ENCODE measurements at places on chromosomes 5 and 9. TPM values are rescaled to one million over a fixed set of nuclear protein-coding genes. Genes with fewer than 3 reads are reported as not detected.
A peak's percentile ranks its signal among the peaks of the same experiment; 100 is the strongest.

GRCh38 chr5:34598177-34598794, 57.8 kb upstream of the RAI14 start:
- no peak overlapping the region for H3K4me3 ChIP-seq
- H3K27me3 ChIP-seq = peaks cover 3% of the 10 kb centered on the region
- no peaks in the 10 kb centered on the region for H3K4me1 ChIP-seq
- H3K27ac ChIP-seq = no peak overlapping the region
- no peaks in the 10 kb centered on the region for H3K36me3 ChIP-seq

GRCh38 chr5:108638021-108638420, 109.7 kb upstream of the FER start:
- H3K4me1 ChIP-seq = peaks cover 8% of the 10 kb centered on the region
- no peak overlapping the region for H3K4me3 ChIP-seq
- H3K36me3 ChIP-seq = no peaks in the 10 kb centered on the region
- no peak overlapping the region for H3K27ac ChIP-seq
- H3K27me3 ChIP-seq = peaks cover 16% of the 10 kb centered on the region
- no peak for DNase-seq

DNA sequence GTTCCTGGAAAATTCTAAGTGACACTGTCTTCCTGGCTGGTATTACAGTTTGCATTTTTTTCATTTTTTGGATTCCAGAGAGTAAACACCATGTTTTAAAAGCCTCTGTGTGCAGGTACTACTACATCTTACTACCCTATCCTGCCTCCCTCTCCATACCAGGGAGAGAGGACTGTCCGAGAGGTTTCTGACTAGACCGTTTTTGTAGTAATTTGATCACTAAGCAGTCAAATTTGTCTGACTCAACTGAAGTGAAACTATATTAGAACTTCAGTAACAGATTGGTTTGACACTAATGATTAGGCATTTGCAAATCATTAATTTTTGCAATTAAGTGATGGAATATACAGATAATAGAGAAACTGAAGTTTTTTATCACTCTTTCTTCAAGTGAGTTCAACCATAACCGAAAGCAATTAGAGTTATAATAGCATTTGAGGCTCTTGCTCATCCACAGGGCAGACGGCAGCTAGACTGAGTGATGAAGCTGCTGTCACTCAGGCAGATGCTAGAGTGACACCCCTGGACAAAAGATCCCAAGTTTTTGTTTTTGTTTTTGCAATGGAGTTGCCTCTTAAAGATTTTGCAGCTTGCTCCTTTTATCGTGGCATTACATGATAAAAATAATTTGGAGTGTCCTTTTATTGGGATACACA, 44.3 kb downstream of the SMARCA2 start:
- H3K27me3 ChIP-seq = no peaks in the 10 kb centered on the region
- H3K4me3 ChIP-seq = no peak overlapping the region
- H3K36me3 ChIP-seq = peaks cover 23% of the 10 kb centered on the region
- DNase-seq = no peak

DNA sequence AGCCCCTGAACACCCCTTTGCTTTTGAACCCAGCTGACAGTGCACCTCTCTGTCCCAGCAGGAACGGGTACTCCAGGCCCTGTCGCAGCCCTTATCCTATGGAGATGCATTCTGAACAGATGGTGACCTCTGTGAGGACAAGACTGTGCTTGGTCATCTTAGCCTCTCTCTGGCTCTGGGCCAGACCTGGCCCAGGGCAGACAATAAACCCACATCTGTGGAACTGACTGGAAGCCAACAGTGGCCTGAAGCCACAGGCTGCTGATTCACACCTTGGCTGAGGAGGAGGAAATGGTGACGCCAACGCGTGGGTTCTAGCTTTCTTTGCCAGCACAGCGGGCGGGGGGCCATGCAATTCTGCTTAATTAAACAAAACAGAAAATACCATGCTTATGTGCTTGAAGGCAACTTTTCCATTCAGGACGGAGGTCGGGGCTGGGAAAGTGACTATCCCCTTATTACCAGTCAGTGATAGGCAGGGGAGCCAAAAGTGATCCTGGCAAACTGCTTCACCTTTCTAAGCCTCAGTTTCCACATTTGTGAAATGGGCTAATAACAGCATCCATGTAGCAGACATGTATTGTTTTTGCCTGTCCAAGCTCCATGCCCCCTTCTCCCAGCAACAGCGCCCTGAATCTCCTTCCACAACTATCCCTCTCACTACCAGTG, 10.8 kb downstream of the SH3PXD2B start:
- no peaks in the 10 kb centered on the region for H3K36me3 ChIP-seq
- DNase-seq = peak; percentile 69
- peak overlapping the region; percentile 61 for H3K27ac ChIP-seq
- peaks cover 34% of the 10 kb centered on the region for H3K27me3 ChIP-seq

DNA sequence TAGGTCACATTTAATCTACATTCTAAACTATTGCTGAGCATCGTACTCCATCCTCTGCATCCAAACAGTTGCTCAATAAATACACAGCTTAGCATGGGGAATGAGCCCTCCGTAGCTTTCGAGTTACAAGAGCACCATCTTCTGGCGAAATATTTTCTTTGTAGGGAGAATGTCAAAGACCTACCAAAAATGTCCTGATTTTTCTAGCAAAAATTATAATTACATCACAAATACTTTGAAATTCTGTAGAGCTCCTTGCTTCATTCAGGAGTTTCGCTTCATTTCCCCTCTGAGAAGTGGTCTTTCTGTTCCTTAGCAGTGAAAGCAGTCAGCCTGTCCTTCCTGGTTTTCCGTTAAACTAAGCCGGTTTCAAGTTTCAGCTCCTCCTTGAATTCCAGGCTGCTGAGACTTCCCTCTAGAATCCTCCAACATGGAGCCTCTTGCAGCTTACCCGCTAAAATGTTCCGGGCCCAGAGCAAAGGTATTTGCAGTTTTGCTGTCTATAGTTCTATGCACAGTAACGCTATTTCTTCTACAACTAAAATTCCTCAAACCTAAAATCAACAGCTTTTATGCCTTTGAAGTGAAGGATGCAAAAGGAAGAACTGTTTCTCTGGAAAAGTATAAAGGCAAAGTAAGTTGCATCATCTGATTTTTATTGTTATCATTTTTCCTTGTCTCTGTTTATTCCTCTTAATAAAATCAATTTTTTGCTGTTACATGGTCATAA, at the start of gene GPX8:
TSS of gene GPX8 (plus strand) at position 409 of the 730 bp plus-strand sequence. CDS start at position 431, 22 bp downstream.
- H3K4me1 ChIP-seq = peaks cover 5% of the 10 kb centered on the region
- H3K36me3 ChIP-seq = no peaks in the 10 kb centered on the region
- no peak within 1 kb of the TSS for H3K27ac ChIP-seq
- H3K27me3 ChIP-seq = peaks cover 33% of the 10 kb centered on the region

DNA sequence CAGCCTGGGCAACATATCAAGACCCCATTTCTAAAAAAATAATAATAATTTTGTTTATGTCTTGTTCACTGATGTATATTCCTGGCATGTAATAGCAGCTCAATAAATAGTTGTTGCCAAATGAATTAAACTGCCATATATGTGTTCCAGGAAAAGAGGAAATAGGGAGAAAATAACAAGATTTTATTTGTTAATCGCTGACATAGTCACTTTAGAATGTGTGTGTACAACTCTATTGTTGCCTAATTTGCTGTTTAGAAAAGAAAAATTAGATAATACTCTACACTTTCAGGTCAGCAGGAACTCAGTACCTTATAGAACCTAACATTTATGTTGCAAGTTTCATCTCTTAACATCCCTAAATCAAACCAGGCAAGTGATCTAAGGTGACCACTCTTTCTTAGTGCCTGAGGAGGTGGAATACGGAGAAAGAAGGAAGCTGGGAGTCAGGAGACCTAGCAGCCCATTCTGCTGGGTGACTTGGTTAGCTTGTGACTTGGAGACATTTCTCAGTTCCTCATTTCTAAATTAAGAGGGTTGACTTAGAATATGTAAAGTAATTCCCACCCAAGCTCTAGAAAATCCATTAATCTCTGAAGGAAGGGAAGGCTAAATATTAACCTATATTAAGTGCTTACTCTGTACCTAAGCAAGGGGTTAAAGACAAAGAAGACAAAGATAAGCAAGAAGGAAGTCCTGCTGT, 110.3 kb upstream of the IQGAP2 start:
- peaks cover 2% of the 10 kb centered on the region for H3K4me1 ChIP-seq
- no peak overlapping the region for H3K27ac ChIP-seq
- H3K36me3 ChIP-seq = no peaks in the 10 kb centered on the region
- no peak overlapping the region for H3K4me3 ChIP-seq
- H3K27me3 ChIP-seq = peaks cover 5% of the 10 kb centered on the region

GRCh38 chr9:95073918-95074317, 243.6 kb downstream of the FANCC start:
- H3K36me3 ChIP-seq = no peaks in the 10 kb centered on the region
- no peaks in the 10 kb centered on the region for H3K4me1 ChIP-seq
- no peak overlapping the region for H3K4me3 ChIP-seq
- no peak for DNase-seq

GRCh38 chr5:72110394-72111013, 3.2 kb downstream of the MAP1B start:
- peaks cover 4% of the 10 kb centered on the region for H3K4me1 ChIP-seq
- peaks cover 75% of the 10 kb centered on the region for H3K27me3 ChIP-seq
- no peaks in the 10 kb centered on the region for H3K36me3 ChIP-seq
- H3K4me3 ChIP-seq = no peak overlapping the region

GRCh38 chr5:37838152-37838932, 1.5 kb downstream of the GDNF start:
- no peak for DNase-seq
- H3K4me1 ChIP-seq = peaks cover 22% of the 10 kb centered on the region
- no peaks in the 10 kb centered on the region for H3K36me3 ChIP-seq
- H3K4me3 ChIP-seq = no peak overlapping the region
- H3K27ac ChIP-seq = no peak overlapping the region

GRCh38 chr9:129141066-129142041, 30.1 kb downstream of the PTPA start:
- peak; percentile 41 for DNase-seq
- H3K36me3 ChIP-seq = peaks cover 26% of the 10 kb centered on the region
- peak overlapping the region; percentile 89 for H3K4me3 ChIP-seq
- no peaks in the 10 kb centered on the region for H3K27me3 ChIP-seq
- H3K27ac ChIP-seq = peak overlapping the region; percentile 99
- H3K4me1 ChIP-seq = peaks cover 38% of the 10 kb centered on the region

DNA sequence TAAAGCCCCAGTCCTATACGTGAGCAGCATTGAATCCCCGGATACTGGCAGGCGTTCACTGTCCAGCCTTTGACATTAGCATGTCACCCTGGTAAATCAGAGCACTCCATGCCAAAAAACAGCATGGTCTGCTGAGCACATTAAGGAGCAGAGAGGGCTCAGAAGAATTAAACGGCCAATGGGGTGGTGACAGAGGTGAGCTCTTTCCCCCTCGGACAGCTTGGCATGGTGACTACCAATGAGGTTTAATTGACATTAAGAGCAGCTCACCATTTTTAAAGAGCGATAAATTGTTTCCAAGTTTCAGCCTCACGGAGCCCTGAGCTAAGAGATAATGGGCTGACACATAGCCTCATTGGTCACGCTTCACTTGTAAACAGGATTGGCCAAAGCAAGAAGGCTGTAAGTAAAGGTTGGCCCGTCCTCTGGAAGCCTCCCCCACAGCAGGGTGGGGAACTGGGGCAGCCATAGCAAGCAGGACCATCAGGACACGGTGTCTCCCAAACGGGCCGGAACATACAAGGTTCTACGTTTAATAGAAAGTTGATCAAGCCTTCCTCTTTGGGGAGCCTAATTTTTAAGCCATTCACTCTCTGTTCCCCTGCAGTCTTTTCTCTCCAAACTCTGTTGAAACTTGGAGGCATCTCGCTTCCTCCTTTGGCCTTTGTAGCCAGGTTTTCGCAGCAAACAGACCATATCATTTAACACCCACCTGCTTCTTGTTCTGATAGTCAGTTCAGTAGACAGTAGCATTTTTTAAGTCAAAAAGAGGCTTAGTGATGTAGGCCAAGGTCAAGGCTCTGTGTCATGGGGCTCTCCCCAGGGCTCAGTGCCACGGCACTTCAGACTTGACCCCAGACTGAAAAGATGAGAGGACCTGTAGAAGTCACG, 25.9 kb downstream of the QRFP start:
- DNase-seq = no peak
- no peak overlapping the region for H3K4me3 ChIP-seq
- H3K36me3 ChIP-seq = peaks cover 15% of the 10 kb centered on the region
- no peaks in the 10 kb centered on the region for H3K27me3 ChIP-seq
- H3K27ac ChIP-seq = no peak overlapping the region

DNA sequence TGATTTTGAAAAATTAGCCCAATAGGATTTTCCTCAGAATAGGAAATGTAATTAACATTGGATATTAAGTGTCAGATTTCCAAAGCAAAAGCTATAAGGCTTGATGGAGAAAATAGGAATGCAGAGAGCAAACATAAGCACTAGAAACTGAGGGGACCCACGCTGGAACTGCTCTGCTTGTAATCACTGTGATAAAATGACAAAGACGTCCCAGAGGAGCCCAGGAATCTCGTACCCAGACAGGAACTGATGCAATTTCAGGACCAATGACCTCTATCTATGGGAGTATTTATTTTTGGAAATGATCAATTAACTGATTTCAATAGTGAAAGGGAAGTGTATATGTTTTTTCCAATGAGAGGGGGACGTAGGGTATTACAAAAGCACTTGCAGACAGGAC, 714.5 kb upstream of the WWC1 start:
- H3K27me3 ChIP-seq = peaks cover 31% of the 10 kb centered on the region
- H3K4me1 ChIP-seq = peaks cover 8% of the 10 kb centered on the region
- no peak overlapping the region for H3K27ac ChIP-seq
- no peaks in the 10 kb centered on the region for H3K36me3 ChIP-seq
- DNase-seq = no peak

GRCh38 chr5:65927503-65928321, 1.3 kb downstream of the ERBIN start:
- peak; percentile 20 for DNase-seq
- H3K4me1 ChIP-seq = peaks cover 35% of the 10 kb centered on the region
- H3K36me3 ChIP-seq = peaks cover 17% of the 10 kb centered on the region
- H3K27me3 ChIP-seq = no peaks in the 10 kb centered on the region
- H3K27ac ChIP-seq = peak overlapping the region; percentile 89

Gene CHSY3
- total RNA-seq = not detected

Gene BTNL9
- total RNA-seq = not detected
